Stimulated activated CD4-positive, alpha-beta T cell treated with anti-CD3 and anti-CD28 coated beads, Interleukin-15, amount 100 ng/mL, for 24 hours (primary cell): ENCODE measurements at places on chromosomes 5 and 9.
A peak's percentile ranks its signal among the peaks of the same experiment; 100 is the strongest.

- no peak for DNase-seq
Measured at GRCh38 chr5:62312674-62313073, 6.7 kb downstream of the KIF2A start.

- no peak for DNase-seq
Measured at GRCh38 chr5:17221843-17222636, 4.6 kb downstream of the BASP1 start.

DNA sequence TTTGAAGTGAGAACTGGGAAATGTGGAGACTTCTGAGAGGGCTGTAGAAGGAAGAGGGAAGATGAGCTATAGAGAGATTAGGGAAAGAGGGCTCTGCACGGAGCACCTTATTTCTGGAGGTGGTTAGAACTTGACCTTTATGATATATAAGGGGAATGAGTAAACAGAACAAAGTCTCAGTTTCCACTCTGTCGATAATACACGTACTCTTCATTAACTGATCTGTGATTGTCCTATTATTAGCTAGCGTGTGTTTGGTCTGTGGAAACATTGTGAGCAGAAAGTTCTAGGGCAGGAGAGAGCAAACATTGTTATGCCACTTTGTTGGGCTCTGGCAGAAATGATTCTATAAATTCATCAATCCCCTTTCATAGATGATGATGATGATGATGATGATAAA lies 118.5 kb downstream of the UGCG start:
- no peak for DNase-seq

DNA sequence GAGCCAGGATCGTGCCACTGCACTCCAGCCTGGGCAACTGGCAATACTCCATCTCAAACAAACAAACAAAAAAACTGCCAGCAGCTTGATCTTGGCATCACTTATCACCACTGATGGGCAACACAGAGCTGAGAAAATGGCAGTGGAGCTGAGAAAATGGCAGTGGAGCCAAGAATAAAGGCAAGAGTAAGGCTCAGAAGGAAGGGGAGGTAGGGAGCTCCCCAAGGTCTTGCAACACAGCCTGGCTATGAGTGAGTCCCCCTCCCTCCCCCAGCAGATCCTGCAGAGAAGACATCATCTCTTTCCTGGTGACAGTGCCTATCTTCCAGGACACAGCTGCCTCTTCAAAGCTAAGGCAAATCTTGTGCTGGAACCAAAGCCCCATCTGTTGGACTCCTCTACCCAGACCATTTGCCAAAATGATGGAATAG lies 70.3 kb downstream of the UGCG start:
- DNase-seq: no peak

DNA sequence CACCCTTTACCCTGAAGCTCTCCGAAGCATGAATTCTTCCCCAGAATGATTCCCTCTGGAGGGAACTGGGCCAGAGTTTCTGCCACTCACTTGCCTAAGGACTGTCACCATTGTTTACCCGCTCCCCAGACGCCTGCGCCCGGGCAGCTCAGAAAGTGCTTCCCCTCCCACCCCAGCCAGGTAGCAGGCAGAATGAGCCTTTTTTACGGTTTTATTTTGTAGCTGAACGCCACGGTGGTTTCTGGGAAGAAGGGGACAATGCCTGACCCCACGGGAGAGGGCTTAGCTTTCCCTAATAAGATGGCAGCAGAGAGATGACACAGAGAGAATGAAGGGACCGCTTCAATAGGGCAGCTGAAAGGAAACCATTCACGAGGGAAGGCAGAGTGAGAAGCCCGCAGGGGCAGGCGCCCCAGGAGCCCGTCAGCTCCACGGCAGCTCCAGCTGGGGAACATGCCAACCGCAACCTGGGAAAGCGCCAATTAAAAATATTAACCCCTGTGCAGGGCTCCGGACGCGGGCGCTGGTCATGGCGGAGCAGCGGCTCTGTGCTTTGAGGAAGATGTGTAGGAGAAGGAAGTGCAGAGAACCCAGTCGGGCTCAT lies 20.4 kb upstream of the NTNG2 start:
- no peak for DNase-seq

- no peak for DNase-seq
Measured at GRCh38 chr5:173868096-173868880, 19.9 kb upstream of the CPEB4 start.

DNA sequence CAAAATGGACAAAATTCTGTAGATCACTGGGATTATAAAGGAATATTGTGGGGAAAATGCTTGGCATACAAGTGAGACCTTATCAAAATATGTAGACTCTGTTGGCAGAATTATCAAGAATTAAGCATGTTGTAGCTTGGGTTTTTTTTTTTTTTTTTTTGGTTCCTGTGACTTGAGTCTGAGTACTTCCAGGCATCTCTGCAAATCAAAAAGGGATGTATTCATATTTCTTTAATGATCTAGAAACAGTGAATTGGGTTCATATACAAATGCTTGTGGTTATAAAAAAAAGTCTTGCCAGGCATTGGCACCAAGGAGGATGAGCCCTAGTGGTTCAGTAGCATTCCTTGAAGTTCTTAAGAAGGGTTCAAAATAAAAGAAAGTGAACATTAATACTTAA lies 292.2 kb downstream of the ARHGAP26 start:
- no peak for DNase-seq

DNA sequence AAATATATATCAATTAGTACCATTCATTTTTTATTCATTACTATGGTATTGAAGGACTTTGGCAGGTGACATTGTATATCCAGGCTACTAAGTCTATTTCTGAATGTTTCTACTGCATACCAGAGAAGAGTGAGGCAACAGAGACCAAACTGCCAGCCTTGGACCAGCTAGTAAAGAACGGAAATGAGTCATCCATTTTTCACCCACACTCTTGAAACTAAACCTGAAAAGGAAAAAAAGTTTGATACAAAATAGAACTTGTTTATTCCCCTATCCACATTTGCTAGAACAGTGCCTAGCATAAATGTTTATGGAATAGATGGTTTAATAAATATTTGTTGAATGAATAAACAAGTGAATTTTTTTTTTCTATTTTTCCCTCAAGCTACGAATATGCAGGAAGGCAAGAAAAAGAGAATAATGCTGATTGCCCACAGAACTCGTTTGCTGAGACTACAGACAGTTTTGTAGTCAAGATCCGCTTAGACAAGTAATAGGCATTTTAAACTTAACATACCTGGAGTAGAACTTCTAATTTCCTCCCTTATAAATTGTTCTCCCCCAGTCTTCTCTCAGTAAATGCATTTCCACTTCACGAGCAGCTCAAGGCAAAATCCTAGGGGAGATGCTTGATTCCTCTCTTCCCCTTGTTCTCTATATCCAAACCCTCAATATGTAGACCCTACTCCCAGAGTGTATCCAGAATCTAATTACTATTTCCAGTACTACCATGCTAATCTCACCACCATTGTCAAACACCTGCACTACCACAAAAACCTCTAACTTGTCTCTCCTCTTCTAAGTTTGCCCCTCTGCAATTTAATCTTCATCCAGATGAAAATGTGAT lies 146.2 kb upstream of the RASA1 start:
- DNase-seq: peak; percentile 46

DNA sequence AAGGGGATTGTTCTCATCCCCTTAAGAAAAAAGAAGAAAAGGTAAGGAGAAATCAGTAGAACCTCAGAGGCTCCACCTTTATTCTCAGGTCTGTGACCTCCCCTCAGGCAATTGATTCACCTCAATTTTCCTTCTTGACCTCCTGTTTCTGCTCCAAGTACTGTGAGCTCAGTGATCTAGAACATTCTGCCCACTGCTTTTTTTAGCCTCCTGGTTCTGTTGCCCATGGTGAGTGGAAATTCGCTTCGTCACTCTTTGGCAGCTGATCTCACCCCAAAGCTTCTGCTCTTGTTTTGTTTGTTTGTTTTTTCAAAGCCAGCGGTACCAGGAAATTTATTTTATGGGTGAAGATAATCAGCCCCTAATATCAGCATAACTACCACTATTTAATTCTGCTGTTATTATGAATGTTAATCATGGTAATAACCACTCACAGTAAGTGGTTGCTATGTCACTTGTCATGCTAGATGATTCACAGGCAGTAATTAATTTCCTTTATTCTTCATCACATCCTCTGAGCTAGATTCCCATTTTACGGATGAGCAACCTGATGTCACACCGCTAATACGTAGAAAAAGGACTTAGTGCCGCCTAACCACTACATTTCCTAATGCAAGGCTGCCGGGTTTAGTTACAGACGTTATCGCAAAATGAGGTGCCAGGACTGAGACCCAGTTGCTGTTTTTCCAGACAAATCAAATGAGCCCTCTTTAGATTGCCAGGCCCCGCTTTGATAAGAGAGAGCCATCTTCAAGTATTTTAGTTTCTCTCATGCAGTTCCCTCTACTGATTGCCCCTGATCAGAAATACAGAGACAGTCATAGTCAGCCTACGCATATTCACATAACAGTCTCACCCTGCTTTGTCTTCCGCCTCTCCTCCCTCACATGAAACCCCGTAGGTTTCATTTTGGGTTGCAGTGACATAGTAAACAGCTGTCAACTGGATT lies 78.2 kb downstream of the CYFIP2 start:
- peak; percentile 37 for DNase-seq

- no peak for DNase-seq
Measured at GRCh38 chr9:137370865-137371520, 52.0 kb downstream of the EXD3 start.

GRCh38 chr9:105355781-105356180 lies 92.1 kb upstream of the FSD1L start:
- peak; percentile 6 for DNase-seq

DNA sequence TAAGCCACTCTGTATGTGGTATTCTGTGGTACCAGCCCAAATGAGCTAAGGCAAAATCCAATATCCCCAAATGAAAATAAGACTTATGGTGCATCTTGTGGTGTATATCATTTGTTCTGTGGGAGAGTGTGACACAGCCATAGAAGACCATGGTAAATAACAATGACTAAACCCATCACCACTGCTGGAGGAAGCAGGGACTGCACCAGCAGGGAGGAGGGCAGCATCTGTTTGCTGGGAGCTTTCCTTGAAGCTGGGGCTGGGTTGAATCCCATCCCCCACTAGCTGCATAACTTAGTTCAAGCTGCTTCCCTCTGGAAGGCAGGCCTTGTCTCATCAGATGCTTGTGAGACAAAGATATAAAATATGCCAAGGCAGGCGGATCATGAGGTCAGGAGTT lies 14.2 kb downstream of the GADD45G start:
- no peak for DNase-seq

GRCh38 chr5:127959152-127959764 lies 124.3 kb upstream of the SLC12A2 start:
- DNase-seq: peak; percentile 15

GRCh38 chr5:108801776-108802175 lies 54.1 kb downstream of the FER start:
- no peak for DNase-seq

- no peak for DNase-seq
Measured at GRCh38 chr5:84382363-84383295, 2.1 kb downstream of the EDIL3 start.

GRCh38 chr5:181031716-181032115 lies 8.3 kb upstream of the BTNL9 start:
- no peak for DNase-seq
